Activated naive CD8-positive, alpha-beta T cell treated with anti-CD3 and anti-CD28 coated beads, Interleukin-2, amount 10 ng/mL, durations not matched to agents 7 days and 5 days (primary cell): ENCODE measurements at places on chromosomes 6 and 20. TPM values are rescaled to one million over a fixed set of nuclear protein-coding genes. Genes with fewer than 3 reads are reported as not detected.

The MOXD1 gene
- total RNA-seq, result not detected

The ZNF831 gene
- 15.9 TPM for total RNA-seq

The NT5E gene
- 26.8 TPM for total RNA-seq

The TIAM2 gene
- 5.2 TPM for total RNA-seq

- H3K4me1 ChIP-seq, result no peaks in the 10 kb centered on the region
- H3K4me3 ChIP-seq, result no peak overlapping the region
- H3K27ac ChIP-seq, result no peak overlapping the region
These were observed 172.0 kb downstream of the SCP2D1 start for GRCh38 chr20:18985551-18985950.

GRCh38 chr6:101178748-101179147 lies 214.8 kb upstream of the GRIK2 start:
- H3K4me3 ChIP-seq, result no peak overlapping the region
- H3K36me3 ChIP-seq, result no peaks in the 10 kb centered on the region
- no peak for DNase-seq
- no peaks in the 10 kb centered on the region for H3K27me3 ChIP-seq
- no peaks in the 10 kb centered on the region for H3K4me1 ChIP-seq
- no peak overlapping the region for H3K27ac ChIP-seq

DNA sequence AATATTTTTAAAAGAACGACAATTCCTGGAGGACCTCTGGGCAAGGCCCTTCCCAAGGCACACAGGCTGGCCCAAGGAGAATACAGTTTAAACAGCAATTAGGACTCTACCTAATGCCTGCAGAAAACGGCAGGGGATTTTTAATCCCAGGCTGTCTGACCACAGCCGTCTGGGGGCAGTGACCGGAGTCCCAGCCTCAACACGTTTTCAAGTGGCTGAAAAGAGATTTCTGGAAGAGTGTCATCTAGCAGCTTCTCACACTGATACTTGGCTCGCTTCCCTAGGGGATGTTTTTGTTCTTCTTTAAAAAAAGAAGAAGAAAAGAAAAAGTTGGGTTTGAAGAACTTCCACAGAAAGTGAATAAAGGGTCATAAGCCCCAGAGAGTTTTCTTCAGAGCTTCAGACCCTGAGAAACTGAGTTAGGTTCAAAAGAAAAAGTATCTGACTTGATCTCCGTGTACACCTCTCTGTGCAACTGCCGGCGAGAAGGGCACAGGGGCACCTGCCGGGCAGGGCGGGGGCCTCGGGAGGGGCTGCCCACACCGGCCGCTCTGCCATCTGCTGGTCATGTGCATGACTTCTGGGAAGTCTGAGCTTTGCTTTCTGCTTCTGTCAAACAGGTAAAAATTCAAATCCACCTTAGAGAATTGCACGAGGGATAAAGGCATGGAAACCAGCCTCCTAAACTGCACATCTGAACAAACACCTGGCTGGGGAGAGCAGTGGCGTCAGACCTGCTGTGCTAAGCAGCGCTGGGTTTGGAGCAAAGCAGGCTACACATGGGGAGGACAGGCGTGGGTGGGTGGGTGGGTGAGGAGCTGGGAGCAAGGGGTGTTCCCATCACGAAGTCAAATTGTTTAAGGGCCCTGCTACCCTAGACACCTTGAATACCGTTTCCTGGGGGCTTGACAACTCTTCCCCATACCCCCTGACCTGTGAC lies 33.0 kb downstream of the RRBP1 start:
- peaks cover 2% of the 10 kb centered on the region for H3K4me1 ChIP-seq
- H3K27ac ChIP-seq, result no peak overlapping the region
- peaks cover under 1% of the 10 kb centered on the region for H3K36me3 ChIP-seq
- no peak overlapping the region for H3K4me3 ChIP-seq
- DNase-seq, result peak; percentile 40
- H3K27me3 ChIP-seq, result no peaks in the 10 kb centered on the region

- H3K27ac ChIP-seq, result no peak overlapping the region
- peaks cover 8% of the 10 kb centered on the region for H3K4me1 ChIP-seq
- peaks cover 5% of the 10 kb centered on the region for H3K36me3 ChIP-seq
- H3K27me3 ChIP-seq, result peaks cover 3% of the 10 kb centered on the region
- H3K4me3 ChIP-seq, result no peak overlapping the region
These were observed 16.8 kb downstream of the TREM1 start for GRCh38 chr6:41269716-41270115.

GRCh38 chr20:62812181-62812906 lies 4.5 kb upstream of the COL9A3 start:
- H3K36me3 ChIP-seq, result peaks cover 4% of the 10 kb centered on the region
- peaks cover 14% of the 10 kb centered on the region for H3K27me3 ChIP-seq
- DNase-seq, result no peak
- H3K4me3 ChIP-seq, result no peak overlapping the region

DNA sequence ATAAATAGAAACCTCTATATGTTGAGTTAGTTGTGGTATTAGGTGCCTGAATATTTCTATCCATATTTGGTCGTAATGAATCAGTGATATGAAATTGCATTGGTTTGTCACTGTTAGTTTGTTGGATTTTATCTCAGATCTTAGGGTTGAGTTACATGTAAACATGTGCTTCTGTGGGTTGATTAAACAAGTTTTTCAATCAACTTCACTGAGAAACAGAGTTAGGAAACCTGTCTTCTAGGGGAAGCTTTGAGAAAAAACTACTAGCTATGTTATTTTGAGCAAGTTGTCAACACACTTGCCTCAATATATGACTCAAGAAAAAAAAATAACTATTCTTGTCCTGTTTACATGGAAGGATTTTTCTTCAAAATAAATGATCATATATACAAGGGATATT lies 14.8 kb upstream of the ADGB start:
- H3K4me1 ChIP-seq, result no peaks in the 10 kb centered on the region
- no peaks in the 10 kb centered on the region for H3K27me3 ChIP-seq
- H3K36me3 ChIP-seq, result no peaks in the 10 kb centered on the region
- no peak overlapping the region for H3K27ac ChIP-seq
- H3K4me3 ChIP-seq, result no peak overlapping the region
- DNase-seq, result no peak

DNA sequence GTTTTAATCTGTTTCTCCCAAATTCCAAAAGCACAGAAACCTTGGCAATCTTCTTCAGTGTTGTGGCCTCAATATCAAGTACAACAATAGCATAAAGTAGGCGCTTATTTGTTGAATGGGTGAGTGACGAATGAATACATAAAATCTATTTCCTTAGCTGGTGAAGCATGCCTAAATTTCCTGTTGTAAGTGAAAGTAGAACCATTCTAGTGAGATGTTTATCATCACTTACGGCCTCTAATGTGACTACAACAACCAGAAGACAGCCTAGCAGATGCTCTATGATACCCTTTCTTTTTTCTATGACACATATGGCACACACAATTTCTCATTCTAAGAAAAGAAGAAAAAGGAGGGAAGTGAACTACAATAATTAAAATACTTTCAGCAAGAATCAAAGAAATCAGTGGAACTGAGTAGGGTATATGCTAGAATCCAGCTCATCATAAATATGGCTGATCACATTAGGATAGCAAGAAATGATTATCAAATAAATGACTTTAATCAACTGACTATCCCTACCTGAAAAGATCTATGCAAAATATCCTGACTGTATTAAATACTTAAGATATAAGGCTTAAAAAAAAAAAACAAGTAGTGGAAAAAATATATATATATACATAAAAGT lies 67.4 kb downstream of the BTBD9 start:
- H3K27ac ChIP-seq, result peak overlapping the region; percentile 94
- peak overlapping the region; percentile 80 for H3K4me3 ChIP-seq
- no peaks in the 10 kb centered on the region for H3K27me3 ChIP-seq
- DNase-seq, result no peak
- peaks cover 19% of the 10 kb centered on the region for H3K36me3 ChIP-seq
- H3K4me1 ChIP-seq, result peaks cover 14% of the 10 kb centered on the region

DNA sequence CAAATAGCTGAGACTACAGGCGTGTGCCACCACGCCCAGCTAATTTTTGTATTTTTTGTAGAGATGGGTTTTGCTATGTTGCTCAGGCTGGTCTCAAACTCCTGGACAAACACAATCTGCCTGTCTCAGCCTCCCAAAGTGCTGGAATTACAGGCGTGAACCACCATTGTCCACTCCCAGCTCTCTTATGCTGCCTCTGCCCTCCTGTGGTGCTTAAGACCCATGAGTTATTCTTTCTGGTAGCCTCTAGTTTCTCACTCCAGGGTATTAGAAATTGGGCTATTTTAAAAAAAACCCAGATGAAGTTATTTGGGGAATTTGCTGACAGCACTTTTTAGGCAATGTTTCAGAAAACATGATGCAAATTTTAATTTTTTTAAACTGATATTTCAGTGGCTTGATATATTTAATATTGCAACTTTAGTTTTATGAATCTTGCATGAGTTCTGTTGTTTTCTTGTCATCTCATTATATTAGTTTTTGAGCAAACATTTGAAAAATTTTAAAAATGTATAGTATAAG lies 114.0 kb upstream of the FOXO3 start:
- peaks cover 7% of the 10 kb centered on the region for H3K36me3 ChIP-seq
- H3K27ac ChIP-seq, result no peak overlapping the region
- H3K4me1 ChIP-seq, result peaks cover 15% of the 10 kb centered on the region
- H3K27me3 ChIP-seq, result peaks cover 2% of the 10 kb centered on the region

DNA sequence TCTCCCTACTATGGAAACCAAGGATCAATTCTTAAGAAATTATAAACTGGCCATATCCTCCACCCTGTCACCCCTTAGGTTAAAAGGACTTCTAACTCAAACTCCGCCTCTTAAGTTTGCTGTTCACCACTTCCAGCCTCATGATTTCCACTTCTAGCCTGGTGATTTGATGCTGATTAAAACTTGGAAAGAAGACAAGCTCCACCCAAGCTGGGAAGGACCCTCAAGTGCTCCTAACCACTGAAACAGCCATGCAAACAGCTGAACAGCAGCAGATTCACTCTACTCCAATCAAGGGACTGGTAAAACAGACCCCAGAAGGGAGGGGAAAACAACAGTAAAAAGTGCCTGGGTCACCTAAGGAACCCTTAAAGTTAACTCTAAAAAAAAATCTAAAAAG lies 10.3 kb downstream of the LCA5 start:
- no peaks in the 10 kb centered on the region for H3K27me3 ChIP-seq
- DNase-seq, result no peak
- no peaks in the 10 kb centered on the region for H3K36me3 ChIP-seq
- no peak overlapping the region for H3K27ac ChIP-seq
- H3K4me3 ChIP-seq, result no peak overlapping the region

DNA sequence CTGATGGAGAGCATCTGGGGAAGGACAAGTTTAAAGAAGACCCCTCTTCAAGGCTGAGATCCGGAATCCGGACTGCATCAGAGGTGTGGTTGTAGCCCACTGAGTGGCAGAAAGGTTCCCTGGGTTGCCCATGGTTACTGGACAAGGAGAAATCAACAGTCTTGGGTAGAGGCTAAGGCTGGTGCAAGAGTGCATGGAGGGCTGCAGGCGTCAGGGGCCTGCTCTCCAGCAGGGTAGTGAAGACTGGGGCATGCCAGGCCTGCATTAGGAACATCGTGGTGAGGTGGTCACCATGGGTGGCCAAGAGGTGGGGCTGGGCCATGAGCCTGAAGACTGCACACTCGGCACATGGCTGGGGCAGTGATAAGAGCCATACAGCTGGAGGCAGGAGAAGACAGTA lies 91.2 kb downstream of the RNF182 start:
- H3K27ac ChIP-seq, result no peak overlapping the region
- DNase-seq, result no peak
- H3K4me3 ChIP-seq, result no peak overlapping the region
- no peaks in the 10 kb centered on the region for H3K36me3 ChIP-seq
- H3K27me3 ChIP-seq, result peaks cover 9% of the 10 kb centered on the region
- H3K4me1 ChIP-seq, result no peaks in the 10 kb centered on the region

DNA sequence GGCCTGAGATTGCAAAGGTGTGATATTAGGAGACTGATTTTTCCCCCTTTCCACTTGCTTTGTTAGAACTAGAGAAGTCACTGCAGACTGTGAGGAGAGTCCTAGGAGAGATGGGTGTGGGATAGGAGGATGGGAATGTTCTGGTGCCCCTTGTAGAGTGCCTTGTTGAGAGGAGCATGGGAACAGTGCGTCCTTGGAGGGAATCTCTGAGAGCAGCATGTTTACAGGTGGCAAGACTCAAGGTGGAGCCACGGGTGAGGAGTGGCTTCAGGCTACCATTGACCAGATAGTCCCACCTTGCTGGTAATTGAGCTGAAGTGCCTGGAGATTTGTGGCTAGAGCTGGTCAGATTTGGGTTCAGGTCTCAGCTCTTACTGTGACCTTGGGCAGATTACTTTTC lies 6.0 kb downstream of the PLCG1 start:
- H3K27me3 ChIP-seq, result no peaks in the 10 kb centered on the region
- peaks cover 86% of the 10 kb centered on the region for H3K4me1 ChIP-seq

GRCh38 chr6:157849288-157850017 lies 26.4 kb downstream of the SNX9 start:
- H3K4me3 ChIP-seq, result peak overlapping the region; percentile 19
- peaks cover 29% of the 10 kb centered on the region for H3K36me3 ChIP-seq
- H3K27ac ChIP-seq, result peak overlapping the region; percentile 24
- peaks cover 23% of the 10 kb centered on the region for H3K4me1 ChIP-seq
- DNase-seq, result no peak
- H3K27me3 ChIP-seq, result no peaks in the 10 kb centered on the region

DNA sequence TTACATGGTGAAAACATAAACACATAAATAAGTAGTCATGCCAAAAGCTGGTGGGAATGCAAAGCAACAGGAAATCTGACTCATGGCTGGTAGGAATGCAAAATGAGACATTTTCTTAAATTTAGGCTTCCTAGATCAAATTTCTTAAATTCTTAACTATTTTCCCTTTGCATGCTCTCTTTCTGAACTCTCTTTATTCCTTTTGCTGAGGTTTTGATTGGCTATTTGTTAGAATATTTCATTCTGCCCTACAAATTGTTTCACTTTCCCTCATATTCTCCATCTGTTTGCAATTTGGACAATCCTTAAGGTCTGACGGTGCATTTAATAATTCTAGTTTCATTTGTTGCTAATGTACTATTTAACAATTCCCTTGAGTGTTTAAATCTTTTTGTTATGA lies 437.5 kb upstream of the RGS17 start:
- H3K4me1 ChIP-seq, result no peaks in the 10 kb centered on the region
- H3K4me3 ChIP-seq, result no peak overlapping the region
- H3K27me3 ChIP-seq, result no peaks in the 10 kb centered on the region
- no peaks in the 10 kb centered on the region for H3K36me3 ChIP-seq

DNA sequence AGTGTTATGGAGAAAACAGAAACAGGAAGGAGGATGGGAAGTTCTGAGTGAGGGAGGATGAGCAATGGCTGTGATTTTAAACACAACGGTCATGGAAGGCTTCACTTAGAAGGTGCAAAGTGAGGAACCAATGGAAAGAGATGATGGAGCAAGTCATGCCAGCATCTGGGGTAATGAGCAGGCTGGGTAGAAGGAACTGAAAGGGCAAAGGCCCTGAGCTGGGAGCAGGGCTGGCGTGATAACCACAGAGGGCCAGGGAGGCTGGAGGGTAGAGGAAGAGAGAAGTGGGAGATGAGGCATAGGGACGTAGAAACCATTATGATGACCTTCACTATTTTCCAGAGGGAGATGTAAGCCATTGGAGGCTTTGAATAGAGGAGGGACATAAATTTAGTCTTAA lies 43.6 kb downstream of the NHLRC1 start:
- no peaks in the 10 kb centered on the region for H3K36me3 ChIP-seq
- H3K27me3 ChIP-seq, result peaks cover 11% of the 10 kb centered on the region
- H3K4me3 ChIP-seq, result no peak overlapping the region
- no peak for DNase-seq
